ENCODE measurements at places on chromosomes 11 and 22. TPM values are rescaled to one million over a fixed set of nuclear protein-coding genes. Genes with fewer than 3 reads are reported as not detected.

FAM168A gene
- 15.3 TPM for total RNA-seq

B4GALNT4 gene
- total RNA-seq: 14.5 TPM

SAA2 gene
- not detected for total RNA-seq

ATL3 gene
- 33.5 TPM for total RNA-seq

HOATZ gene
- not detected for total RNA-seq

NAT10 gene
- total RNA-seq: 55.9 TPM

RIC3 gene
- total RNA-seq: 2.5 TPM

SSRP1 gene
- total RNA-seq: 248 TPM

DNAJB7 gene
- total RNA-seq: not detected

OR10S1 gene
- total RNA-seq: not detected

OR5P2 gene
- not detected for total RNA-seq

IGSF22 gene
- not detected for total RNA-seq

INPPL1 gene
- 57.2 TPM for total RNA-seq

RIMBP3C gene
- total RNA-seq: 0.27 TPM

ARHGAP20 gene
- not detected for total RNA-seq

CCDC15 gene
- total RNA-seq: 0.43 TPM

TMA7B gene
- total RNA-seq: not detected

E2F8 gene
- total RNA-seq: 6.1 TPM

FOLH1 gene
- total RNA-seq: not detected

ATG16L2 gene
- 4.0 TPM for total RNA-seq

MS4A8 gene
- not detected for total RNA-seq

WNT7B gene
- 135 TPM for total RNA-seq

OVOL1 gene
- not detected for total RNA-seq

BIK gene
- 0.89 TPM for total RNA-seq
